ENCODE measurements at places on chromosomes 12 and 14. TPM values are rescaled to one million over a fixed set of nuclear protein-coding genes. Genes with fewer than 3 reads are reported as not detected.

GRCh38 chr12:70120970-70121369 lies 122.3 kb upstream of the CNOT2 start:
- DNase-seq, result no peak

- DNase-seq, result no peak
Measured at GRCh38 chr12:3218228-3219171, 141.3 kb downstream of the TSPAN9 start.

- no peak for DNase-seq
Measured at GRCh38 chr12:107090711-107091110, 2.6 kb downstream of the CRY1 start.

- no peak for DNase-seq
Measured at GRCh38 chr12:68081561-68081960, 78.0 kb downstream of the IFNG start.

DNA sequence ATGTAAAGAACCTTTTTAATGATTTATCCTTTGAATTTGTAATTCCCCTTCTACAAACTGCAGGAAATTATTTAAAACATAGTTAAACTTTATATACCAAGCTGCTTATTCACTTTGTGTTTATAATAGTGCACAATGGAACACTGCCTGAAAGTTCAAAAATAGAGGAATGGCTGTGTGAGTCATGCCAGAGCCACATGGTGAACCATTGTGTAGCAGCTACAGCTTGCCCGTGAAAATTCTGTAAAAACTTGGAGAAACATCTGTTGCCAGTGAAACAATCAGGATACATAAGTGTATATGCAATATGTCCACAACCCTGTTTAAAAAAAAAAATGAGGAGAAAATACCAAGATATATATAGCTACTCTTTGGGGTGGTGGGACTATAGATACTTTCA lies 59.5 kb downstream of the VEZT start:
- no peak for DNase-seq

DNA sequence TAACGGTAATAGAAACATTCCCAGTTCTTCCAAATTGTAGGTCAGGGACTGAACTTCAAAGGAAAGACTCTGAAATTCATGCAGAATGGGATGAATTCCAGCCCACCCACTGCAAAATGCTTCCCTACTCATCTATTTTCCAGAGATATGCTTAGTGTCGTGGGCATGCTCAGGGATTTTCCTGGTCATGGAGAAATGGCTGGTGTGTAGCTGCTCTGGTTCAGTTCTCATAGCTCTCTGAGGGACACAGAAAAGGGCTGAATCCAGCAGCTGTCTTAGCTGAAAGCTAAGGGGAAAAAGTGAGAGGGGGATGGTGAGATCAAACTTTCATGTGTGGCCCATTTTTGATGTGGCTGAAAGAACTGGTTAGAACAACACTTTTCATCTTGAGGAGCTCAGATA lies 72.9 kb upstream of the KRAS start:
- no peak for DNase-seq

DNA sequence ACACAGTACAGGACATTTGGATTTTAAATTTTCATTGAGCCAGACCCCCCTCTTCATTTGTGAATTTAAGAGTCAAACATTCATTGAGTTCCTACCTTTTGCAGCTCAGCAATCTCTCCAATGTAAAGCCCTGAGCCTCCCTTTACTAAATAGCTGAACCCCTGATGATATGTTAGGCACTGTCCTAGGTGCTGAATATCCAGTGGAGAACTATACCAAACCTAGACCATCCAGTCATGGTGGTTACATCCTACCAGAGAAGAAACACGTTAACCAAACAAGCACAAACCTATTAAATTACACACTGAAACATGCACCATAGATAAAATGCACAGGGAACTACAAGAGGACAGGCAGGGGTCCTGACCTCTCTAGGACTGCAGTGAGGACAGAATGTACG lies 1585.3 kb upstream of the TMEM132C start:
- no peak for DNase-seq

DNA sequence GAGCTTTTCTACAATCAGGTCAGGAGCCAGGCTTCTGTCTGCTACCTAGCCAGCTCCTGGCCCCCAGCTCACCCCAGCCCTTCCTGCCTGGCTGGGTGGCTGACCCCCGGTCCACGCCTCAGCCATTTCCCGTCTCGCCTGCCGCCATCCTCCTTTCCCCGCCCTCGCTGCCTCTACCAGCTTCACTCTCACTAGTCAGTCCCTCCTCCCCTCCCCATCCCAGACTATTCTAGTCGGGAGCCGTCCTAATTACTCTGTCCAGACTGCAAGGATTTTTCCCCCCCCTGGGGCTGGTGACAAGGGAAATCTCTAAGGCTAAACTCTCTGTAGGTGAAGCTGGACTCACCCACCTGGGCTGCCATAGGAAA lies 825 bp downstream of the DHH start:
- DNase-seq, result no peak

DNA sequence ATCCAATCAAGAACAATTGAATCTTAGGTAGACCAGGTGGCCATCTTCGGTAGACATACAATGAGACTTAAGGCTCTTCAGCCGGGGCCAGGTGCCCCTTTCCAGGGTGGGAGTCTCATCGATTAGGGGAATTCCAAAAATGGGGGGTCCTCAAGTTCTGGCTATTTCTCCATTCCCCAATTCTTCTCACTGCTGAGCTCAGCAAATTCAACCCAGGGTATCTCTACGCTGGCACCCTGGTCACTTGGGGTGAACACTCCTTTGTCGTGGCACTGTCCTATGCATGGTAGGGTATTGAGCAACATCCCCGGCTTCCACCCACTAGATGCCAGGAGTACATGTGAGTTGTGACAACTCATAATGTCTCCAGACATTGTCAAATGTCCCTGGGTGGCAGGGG lies 34.9 kb upstream of the FBXO21 start:
- no peak for DNase-seq

- no peak for DNase-seq
Measured at GRCh38 chr12:109549613-109550270, 23.6 kb downstream of the MMAB start.

DNA sequence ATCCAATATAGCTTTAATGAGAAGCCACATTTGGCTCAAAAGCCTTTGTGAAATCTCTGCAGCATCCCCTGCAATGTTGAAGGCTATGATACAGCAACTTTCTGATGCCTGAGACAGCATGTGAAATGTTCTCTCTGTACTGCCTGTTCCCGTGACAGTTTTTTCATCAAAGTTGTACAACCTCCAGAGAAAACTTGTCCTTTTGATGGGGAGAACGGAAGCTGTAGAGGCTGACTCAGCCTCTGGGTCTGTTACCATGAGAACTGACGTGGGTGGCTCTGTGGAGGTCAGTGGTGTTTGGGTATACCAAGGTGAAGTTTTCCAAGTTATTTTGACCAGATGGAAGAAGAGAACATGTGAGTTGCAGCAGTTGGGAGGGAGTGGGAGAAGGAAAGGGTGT lies 17.0 kb downstream of the SLC4A8 start:
- DNase-seq, result no peak

GRCh38 chr12:47244835-47245234 lies 165.1 kb upstream of the AMIGO2 start:
- no peak for DNase-seq

- DNase-seq, result no peak
Measured at GRCh38 chr14:62655166-62655565, 390.1 kb downstream of the KCNH5 start.

DNA sequence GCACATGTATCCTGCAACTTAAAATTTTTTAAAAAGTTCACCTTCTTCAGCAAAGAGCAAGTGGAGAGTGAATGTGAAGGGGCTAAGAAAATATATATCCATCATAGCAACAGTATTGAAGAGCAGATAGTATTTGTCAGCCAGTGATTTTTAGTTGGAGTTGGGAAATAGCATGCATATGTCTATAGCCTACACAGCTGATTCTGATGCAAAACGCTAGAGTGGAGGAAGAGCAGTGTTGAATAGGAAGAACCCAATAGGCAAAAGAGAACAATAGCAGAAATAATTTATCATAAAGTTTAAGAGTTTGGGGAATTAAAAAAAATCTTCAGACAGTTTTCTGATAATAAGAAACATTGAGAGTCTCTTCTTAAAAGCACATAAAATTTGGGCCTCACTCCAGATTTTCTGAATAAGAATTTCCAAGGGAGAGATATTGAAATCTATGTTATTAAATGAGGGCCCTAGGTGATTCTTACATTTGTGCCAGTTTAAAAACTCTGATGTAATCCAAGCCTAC lies 12.0 kb downstream of the PDE6H start:
- no peak for DNase-seq

Gene TGM1
- total RNA-seq, result 6.5 TPM

Gene RAB15
- 0.34 TPM for total RNA-seq

Gene GPD1
- 0.60 TPM for total RNA-seq

Gene BCL11B
- 0.10 TPM for total RNA-seq

Gene SLC17A8
- total RNA-seq, result not detected

Gene NRIP2
- not detected for total RNA-seq

Gene TAS2R19
- 2.9 TPM for total RNA-seq
